ENCODE measurements at places on chromosomes 3 and 15.

- DNase-seq, result no peak
Measured at GRCh38 chr3:181425074-181425473, 286.7 kb upstream of the SOX2 start.

DNA sequence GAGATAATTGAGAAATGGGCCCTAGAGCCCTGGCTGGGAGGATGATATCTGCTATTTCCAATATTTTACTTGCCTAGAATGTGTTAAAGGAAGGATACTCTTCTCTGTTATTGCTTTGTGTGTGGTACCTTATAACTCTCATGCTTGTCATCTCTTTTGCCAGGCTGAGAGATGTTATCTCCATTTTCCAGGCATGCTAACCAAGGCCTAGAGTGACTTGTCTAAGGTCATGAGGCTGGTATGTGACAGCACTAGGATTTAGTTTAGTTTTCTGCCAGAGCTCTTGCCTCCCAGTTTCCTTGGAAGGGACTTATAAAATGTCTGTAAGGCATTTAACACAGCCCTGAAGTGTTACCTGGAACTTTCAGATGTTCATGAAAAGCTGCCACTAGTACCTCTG, 1.4 kb downstream of the CLK3 start:
- no peak for DNase-seq

DNA sequence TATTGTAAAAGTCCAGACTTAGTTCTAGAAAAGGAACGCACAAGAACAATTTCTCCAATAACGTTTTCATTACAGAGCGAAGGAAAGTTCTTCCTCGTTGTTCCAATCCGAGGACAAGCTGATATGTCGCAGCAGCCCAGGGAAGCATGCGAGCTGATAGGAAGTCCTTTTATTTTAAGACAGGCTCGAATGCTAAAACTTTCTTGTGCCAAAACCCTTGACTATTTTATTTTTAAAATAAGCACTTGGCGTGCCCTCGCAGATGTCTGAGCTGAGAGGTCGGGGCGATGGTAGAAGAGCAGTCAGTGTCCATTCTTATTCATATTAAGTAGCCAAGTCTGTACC, 433 bp upstream of the MITF start:
- no peak for DNase-seq

GRCh38 chr15:75230016-75230343, 28.2 kb upstream of the GOLGA6C start:
- no peak for DNase-seq

DNA sequence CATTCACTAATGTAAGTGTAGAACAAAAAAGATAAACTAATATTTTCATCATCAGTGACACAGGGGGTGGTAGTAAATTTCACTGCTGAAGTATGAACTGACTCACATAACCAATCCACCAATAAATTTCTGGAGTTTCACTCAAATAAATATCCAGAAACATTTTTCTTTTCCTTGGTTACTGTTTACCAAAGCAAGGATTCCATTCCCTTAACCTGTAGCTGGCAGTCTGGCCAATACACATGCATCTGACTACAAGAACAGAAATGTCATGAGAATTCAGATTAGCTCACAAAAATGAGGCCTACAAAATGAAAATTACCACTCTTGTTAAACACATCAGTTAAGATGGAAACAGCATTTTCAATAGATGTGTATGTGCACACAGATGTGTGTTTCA, 80.3 kb downstream of the STAG1 start:
- DNase-seq, result no peak

GRCh38 chr3:152961323-152961722, 126.4 kb downstream of the P2RY1 start:
- DNase-seq, result no peak

DNA sequence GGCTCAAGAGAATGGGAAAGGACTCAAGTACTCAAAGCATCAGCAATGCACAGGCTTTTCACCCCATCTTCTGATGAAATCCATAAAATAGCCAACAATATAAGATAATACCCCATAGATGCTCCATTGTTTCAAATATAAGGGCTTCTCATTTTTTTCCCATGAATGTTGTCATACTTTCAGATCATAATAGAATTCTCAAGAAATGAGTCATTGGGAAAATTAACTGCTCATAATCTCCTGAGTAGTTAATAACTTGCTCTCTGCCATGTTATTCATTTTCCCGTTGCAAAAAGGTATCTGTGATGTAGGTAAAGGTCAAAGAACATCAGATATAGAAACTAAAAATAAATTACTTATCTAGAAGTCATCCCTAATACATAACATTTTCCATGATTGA, 121.9 kb downstream of the NSUN3 start:
- no peak for DNase-seq

GRCh38 chr3:175746308-175746707, 887.2 kb downstream of the NAALADL2 start:
- no peak for DNase-seq

GRCh38 chr3:129068291-129068886, 7.8 kb downstream of the GP9 start:
- no peak for DNase-seq

GRCh38 chr15:79962178-79962577, 8.8 kb downstream of the BCL2A1 start:
- DNase-seq, result no peak

- DNase-seq, result no peak
Measured at GRCh38 chr15:100592898-100593297, 9.1 kb downstream of the LINS1 start.

- DNase-seq, result no peak
Measured at GRCh38 chr3:106794442-106794841, 582.8 kb upstream of the CCDC54 start.

- no peak for DNase-seq
Measured at GRCh38 chr3:186150041-186150830, 41.3 kb upstream of the ETV5 start.

- no peak for DNase-seq
Measured at GRCh38 chr15:56678571-56678970, 54.7 kb downstream of the ZNF280D start.

DNA sequence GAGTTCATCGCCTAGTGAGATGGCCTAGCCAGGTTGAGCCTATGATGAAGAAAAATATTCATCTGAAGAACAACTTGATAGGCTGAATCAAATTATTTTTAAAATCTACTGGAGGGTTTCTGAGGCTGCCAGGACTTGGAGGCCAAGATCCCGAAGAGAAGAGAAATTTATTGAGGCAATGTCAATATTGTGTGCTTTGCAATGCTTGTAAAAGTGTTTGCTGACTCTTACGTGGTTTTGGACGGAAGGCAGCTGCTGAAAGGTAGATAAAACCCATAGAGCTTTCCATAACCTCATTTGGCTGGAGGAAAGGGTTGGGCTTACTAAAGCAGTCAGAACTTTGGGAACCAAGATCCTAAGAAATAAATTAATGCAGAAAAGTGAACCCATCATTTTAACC, 361.0 kb upstream of the IL12A start:
- DNase-seq, result no peak

DNA sequence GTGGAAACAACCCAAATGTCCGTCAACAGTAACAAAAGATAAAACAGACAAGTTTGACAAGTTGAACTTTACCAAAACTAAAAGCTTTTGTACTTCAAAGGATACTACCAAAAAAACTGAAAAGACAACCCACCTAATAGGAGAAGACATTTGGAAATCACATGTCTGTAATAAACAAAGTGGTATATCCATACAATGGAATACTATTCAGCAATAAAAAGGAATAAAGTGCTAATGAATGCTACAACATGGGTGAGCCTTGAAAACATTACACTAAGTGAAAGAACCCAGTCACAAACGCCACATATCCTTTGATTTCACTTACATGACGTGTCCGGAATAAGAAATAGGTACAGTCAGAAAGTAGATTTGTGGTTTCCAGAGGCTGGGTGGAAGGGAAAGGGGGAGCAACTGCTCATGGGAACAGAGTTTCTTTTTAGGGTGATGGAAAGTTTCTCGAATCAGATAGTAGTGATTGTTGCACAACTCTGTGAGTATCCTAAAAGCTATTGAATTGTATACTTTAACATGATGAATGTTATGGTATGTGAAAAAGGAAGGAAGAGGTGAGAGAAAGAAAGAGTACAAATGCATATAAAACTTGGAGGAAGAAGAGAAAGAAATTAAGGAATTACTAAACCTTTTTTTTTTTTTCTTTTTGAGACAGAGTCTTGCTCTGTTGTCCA, 72.7 kb upstream of the ABHD2 start:
- no peak for DNase-seq

DNA sequence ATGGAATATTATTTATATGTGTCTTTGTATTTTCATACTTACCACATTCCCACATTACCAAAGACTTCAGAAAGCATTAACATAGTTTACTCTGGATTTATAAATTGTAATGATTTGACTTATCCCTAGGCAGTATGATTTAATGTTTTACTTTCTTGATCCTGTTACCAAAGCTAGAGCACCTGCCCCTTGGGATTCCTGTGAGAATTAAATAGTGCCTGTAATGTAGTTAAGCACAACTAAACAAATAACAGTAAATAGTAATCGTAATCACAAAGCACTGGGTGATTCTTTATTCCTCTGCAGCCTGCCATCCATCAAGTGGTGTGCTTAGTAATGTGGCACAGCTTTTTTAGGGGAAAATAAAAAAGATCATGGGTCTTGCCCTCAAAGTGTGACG, 39.1 kb downstream of the ATP2C1 start:
- DNase-seq, result no peak

- DNase-seq, result no peak
Measured at GRCh38 chr3:4766716-4767499, 212.3 kb upstream of the BHLHE40 start.

GRCh38 chr3:62184559-62184958, 188.8 kb downstream of the FEZF2 start:
- DNase-seq, result no peak

DNA sequence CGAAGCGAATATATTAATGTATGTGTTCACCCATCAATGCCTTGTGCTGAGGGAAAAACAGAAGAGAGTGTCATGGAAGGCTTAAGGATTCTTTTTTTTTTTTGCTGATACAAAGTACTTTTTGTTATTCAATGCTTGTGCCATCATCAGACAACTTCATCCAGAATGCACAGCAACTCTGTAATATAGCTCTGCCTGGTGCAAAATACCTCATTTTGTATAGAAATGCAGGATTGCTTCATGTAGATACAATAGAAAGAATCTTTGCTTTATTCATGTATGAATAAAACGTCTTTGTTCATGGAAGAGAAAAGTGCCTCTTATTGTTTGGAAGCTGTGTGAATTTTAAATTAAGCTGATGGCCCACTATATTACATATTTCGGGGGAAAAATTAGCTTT, 62.9 kb downstream of the SH3GL3 start:
- DNase-seq, result no peak

DNA sequence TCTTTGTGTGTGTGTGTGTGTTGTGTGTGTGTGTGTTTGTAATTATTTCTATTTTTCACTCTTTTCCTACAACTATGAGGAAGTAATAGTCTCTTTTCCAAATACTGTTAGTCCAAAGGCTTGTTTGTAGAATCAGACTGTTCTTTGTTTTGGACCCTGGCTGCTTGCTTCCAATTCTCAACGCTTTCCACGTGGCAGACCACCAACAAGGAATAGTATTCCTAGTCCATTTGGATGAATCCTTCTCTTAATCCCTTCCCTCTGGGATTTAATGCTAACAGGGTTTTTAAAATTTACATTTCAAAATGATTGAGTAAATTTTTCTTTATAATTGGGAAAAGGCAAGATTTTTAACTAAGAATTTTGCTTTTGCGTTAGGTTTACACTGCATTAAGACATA, 62.7 kb downstream of the ADAMTSL3 start:
- no peak for DNase-seq

DNA sequence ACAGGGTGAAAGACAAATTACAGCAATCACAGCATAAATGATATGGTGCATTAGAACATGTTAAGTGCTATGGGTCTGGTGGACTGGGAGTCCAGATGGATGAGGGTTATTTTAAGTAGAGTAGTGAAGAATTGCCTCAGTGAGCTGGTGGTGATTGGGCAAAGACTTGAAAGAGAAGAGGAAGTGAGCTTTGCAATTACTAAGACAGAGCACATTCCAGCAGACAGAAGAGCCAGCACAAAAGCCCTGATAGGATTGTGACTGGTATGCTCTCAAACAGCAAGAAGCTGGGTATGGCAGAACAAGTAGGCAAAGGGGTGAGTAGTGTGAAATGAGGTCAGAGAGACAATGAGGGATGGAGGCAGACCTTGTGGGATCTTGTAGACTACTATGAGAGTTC, 2.1 kb upstream of the ACKR4 start:
- no peak for DNase-seq

- DNase-seq, result no peak
Measured at GRCh38 chr15:72358650-72359171, 17.1 kb downstream of the HEXA start.

GRCh38 chr15:90885432-90886290, 1.4 kb downstream of the FES start:
- peak; percentile 79 for DNase-seq

DNA sequence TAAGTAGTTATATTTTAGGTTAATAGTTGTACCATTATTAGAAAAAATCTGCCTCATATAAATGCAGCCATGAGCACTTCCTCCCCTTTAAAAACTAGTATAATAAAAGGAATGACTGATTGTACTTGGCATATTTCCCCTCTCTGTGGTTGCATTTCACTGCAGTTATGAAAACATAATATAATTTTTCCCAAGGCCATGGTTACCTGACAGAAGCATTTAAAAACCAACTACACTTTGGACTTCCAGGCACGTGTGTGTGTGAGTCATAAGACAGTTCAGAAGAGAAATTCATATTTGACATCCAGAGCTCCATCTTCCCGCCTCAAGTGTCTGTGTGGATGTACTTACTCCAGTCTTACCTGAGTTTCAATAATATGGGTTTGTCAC, 828.2 kb upstream of the CFAP20DC start:
- DNase-seq, result no peak

GRCh38 chr3:170956647-170957046, 48.2 kb upstream of the EIF5A2 start:
- DNase-seq, result no peak

- no peak for DNase-seq
Measured at GRCh38 chr3:119598410-119599098, 869 bp downstream of the PLA1A start.

DNA sequence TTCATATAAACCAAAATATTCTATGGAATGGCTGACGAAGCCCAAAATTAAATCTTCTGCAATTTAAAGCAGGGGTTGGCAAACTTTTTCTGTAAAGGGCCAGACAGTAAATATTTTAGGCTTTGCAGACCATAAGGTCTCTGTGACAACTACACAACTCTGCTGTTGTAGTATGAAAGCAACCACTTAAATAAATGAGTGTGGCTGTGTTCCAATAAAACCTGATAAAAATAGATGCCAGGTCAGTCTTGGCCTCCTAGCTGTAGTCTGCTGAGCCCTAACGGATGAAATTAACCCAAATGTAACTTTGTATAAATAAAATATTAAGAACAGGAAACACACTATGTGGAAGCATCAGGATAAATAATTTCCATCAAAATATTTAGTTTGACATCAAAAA, 104.2 kb downstream of the FBXL22 start:
- DNase-seq, result no peak

DNA sequence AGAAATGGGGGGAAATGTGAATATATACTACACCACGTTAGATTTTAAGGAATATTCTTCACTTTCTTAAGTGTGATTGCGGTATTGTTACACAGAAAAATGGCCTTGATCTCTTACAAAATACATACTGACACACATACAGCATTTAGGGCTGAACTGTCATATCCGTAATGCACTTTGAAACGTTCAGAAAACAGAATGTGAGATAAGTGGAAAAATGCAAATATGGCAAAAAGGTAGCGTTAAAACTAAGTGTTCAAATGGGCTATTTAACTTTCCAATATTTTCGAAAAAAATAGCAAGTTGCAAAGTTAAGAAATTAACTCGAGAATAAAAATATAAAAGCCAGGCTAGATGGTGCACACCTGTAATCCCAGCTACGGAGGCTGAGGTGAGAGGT, 1.8 kb downstream of the ZNF280D start:
- DNase-seq, result no peak

GRCh38 chr3:195256639-195257453, 14.1 kb downstream of the XXYLT1 start:
- DNase-seq, result no peak

Data from omental fat pad (tissue), 4 donors.